CD4-positive, alpha-beta T cell treated with Interleukin-17A for 4 hours (primary cell): ENCODE measurements at places on chromosomes 16 and 17.

DNA sequence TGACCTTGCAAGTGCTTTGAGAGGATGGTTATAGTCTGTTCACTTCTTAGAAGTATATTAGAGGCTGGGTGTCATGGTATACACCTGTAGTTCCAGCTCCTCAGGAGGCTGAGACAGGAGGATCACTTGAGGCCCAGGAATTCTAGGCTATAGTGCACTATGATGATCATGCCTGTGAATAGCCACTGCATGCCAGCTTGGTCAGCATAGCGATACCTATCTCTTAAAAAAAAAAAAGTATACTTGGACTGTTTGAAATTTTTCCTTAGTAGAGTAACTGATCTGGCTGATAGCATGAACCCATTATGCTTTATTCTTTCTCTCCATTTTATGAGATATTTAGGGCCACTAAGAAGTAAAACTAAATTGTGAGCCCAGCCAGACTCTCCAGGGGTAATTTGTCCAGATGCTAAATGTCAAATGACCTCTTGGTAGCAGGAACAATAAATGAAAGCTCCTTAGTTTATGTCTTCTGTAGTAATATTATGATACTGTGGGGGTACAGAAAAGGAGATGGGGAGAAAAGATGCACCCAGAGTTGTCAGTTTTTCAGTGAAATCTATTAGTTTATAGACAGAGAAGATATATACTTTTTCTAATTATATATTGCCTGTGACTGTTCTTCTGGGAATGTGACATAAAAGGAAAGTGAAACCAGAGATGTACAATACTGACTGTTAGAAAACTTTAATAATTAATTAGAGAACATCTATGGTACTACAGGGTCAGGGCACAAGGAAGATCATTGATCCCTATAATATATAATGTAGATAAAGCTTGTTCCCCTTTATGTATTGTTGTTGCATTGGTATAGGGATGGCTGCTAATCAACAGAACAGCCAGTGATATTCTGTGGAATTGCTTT, 335.3 kb upstream of the TBX2 start:
- no peak for DNase-seq

GRCh38 chr16:25896411-25896810, 204.7 kb downstream of the HS3ST4 start:
- no peak for DNase-seq

- no peak for DNase-seq
These were observed 7.2 kb upstream of the DRC7 start for GRCh38 chr16:57687363-57687929.

- DNase-seq: no peak
These were observed 170.8 kb upstream of the FAM20A start for GRCh38 chr17:68771867-68772515.

DNA sequence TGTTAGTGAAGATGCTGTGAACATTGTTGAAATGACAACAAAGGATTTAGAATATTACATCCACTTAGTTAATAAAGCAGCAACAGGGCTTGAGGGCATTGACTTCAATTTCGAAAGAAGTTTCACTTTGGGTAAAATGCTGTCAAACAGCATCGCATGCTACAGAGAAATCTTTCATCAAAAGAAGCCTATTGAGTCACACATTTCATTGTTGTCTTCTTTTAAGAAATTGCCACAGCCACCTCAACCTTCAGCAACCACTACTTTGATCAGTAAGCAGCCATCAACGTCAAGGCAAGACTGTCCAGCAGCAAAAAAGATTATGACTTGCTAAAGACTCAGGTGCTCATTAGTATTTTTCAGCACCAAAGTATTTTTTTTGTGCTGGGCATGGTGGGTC, 13.2 kb upstream of the MAP2K6 start:
- DNase-seq: no peak

- DNase-seq: peak; percentile 73
These were observed 5.8 kb upstream of the OGFOD3 start for GRCh38 chr17:82424001-82424862.

DNA sequence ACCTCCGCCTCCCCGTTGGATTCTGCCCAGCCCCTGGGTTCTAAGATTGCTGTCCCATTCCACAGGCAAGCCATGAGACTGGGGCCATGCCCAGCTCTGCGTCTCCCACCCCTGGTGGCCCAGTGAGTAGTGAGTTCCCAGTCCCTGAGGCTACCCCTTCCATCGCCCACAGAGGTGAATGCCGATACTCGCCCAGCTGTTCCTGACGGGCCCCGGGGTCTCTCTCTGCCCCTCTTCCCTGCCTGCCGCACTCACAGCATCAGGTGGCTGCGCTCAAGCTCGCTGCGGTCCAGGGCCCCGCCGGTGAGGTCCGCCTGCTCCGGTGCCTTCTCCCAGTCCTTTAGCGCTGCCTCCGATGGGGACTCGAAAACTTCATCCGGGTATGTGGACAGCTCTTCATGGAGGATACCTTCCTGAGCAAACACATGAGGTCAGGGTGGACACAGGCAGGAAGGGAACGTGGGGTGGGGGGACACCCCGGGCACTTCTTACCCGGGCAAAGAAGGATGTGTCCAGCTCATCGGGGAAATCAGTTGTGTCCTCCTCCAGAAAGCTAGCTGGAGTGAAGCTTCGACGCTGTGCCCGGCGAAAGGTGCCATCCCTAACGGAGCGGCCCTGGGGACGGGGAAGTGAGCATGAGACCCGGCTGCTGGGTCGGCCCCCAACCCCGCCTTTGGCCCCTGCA, 8.8 kb downstream of the SNRNP25 start:
- no peak for DNase-seq

GRCh38 chr16:7268182-7268581, 64.5 kb upstream of the RBFOX1 start:
- no peak for DNase-seq

DNA sequence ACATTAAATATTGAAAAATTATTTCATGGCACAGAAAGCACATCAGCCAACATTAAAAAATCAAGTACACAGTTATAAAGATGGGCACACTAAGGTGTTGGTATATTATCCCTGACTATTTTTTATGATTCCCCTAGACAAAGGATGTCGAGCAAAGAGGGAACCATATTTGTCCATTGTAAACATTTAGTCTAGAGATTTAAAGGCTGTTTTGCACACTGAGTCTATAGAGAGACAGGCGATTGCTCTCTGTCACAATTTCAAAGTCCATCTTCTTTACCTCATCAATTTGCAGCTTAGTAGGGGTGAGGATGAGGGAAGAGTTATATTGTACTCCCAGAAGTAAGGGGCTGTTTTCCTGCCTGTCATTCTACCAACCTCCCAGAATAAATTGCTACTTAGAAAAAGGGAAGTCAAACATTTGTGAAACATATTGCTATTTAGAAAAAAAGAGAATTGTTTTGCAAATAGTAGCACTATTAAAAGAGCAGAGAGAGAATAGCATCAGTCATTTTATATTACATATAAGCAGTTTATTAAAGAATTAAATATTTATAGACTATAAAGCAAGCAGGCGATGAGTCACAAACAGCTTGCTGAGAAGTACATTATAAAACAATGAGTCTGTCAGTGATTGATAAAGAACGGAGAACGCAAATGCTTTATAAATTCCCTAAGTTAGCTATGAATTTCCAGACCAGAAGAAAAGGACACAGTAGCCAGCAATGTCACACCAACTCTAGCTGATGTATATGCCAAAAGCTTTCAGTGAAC, 270.6 kb upstream of the PMFBP1 start:
- DNase-seq: no peak

GRCh38 chr16:22799113-22799512, 14.8 kb upstream of the HS3ST2 start:
- no peak for DNase-seq

DNA sequence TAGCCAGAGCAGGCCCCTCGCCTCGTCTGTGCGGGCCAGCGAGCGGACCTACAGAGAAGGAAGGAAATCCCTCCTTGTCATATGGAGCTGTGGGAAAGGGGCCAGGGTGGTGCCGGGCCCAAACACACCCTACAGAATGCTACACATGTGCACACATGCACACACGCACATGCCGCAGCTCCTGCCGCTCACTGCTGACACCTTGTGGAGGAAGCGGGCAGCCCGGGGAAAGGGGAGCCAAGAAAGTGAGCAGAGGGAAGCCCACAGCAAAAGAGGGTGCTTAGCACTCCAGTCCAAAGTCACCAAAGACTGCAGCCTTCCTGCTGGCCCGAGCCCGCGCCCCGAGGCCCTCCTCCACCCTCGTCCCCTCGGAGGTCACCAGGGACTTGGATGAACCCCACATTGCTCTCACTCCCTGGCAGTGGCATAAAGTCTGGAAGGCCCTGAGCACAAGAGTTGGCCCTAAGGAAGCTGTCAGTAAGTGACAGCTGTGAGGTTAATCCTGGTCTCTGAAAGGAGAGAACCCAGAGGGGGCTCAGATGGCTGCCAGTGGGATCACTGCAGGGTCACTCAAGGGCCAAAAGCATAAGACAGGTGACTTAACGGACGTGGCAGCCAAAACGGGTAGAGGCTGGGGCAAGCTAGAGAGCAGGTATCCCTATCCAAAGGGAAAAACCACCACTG, 68.2 kb downstream of the MYO18A start:
- DNase-seq: peak; percentile 74

- DNase-seq: no peak
These were observed 369 bp upstream of the BTBD17 start for GRCh38 chr17:74362069-74362405.

- no peak for DNase-seq
These were observed 34.0 kb upstream of the ADAMTS18 start for GRCh38 chr16:77468831-77469230.

DNA sequence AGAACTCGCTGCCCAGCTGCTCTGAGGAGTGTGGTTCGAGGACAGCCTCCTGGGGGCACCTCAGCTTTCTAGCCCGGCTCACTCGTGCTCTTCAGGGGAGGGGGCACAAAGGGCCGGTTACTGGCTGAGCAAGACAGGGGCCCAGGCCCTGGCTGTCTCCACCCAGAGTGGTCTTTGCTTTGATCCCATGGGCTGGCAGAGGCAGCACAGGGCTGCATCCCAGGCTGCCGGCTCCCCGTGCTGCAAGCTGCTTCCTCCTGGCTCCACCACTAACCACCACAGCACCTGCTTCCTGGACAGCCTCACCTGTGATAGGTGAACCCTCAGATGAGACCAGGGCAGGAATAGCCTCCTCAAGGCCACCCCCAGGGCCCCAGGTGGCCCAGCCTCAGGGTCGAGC, 6.8 kb downstream of the SPPL2C start:
- no peak for DNase-seq

DNA sequence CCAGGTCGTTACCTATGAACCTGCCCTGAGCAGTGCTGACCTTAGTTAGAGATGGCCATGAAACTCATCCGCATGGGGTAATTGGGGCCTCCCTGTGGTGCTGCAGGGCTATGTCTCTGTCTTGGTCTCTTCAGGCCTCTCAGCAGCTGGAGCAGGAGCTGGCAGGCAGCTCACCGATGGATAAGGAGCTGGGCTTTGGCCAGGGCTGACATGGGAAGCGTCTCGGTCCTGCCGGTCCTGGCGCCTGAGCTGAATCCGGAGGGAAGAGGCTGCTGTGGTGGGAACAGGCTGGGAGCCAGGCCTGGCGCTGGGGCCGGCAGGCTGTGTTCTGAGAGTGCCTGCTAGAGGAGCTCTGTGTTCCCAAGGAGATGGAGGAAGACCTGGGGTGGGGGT, 10.1 kb downstream of the IL32 start:
- DNase-seq: peak; percentile 34

GRCh38 chr17:34207572-34207971, 47.5 kb upstream of the CCL2 start:
- no peak for DNase-seq

- DNase-seq: no peak
These were observed 17.0 kb upstream of the NAGS start for GRCh38 chr17:43987131-43988021.

- DNase-seq: no peak
These were observed 65.1 kb downstream of the RTN4RL1 start for GRCh38 chr17:1959871-1960544.

DNA sequence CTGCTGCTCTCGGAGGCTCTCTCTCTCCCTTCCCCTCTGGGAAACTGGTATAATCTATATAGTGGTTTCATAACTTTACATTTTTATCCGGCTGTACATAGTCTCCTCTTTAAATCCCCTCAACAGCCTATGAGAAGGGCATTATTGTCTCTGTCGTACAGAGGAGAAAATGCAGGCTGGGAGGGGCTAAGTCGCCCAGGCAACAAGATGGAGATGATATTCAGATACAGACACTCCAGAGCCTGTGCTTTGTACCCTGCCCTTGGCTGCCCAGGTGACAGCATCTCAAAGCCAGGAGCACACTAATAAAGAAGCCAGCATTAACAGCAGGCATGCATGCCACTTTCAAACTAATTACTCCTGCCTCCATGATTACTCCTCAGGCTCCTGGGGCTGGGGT, 4.7 kb upstream of the EIF1 start:
- no peak for DNase-seq

DNA sequence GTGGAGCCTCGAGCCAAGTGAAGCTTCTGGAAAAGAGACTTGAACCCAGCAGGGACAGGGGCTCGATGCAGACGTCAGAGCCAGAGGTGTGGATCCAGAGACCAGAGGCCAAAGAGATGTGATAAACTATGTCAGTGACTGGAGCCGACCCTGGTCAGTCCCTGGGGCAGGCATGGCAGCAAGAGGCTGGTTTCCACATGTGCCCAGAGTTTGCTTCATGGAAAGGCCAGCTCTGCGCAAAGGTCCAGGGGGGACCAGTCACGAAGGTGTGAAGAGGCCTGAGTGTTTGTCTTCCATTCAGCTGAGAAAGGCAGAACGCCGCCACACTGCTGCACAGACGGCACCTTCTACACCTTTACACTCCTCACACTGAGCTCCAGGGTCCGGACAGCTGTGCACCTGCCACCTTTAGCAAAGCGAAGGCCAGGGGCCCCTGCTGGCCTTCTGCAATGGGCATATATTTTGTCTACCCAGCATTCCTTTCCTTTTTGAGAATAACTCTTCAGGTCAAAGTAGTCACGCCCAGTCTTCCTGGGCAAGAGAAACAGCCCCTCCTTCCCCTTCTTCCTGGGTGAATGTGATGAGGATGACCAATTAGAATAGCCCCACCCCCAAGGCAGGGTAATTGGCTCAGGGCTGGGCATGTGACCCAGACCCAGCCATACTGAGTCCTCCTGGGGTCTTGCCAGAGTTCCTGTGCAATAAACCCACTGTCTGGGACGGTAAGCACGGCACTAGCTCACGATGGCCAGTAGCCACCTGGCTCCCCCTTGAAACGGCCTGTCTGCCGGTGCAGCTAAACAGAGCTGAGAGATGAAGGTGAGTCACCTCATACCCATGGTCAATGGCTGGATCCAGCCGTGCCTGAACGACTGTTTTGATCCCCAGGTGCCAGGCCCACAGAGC, 2.3 kb upstream of the RPH3AL start:
- no peak for DNase-seq

DNA sequence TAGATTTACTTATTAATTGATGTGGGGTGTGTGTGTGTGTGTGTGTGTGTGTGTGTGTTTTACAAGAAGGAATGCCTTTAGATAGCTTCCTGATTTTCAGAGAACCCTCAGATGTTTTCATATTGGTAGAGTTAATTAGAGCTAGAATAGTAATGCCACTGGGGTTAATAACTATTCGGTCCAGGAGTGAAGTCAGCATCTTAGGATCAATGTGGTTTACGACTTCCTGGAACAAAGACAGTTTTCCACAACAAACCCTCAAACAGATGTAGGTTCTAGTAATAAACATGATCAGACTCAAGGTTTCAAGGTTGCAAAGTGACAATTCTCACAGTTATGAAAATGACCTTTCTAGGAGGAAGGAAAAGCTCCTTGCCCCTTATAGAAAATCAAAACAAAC, 12.2 kb upstream of the SLC52A1 start:
- DNase-seq: no peak

GRCh38 chr17:53687324-53687723, 135.4 kb upstream of the KIF2B start:
- no peak for DNase-seq

GRCh38 chr16:14629919-14630619, at the start of gene PARN:
TSS of gene PARN (minus strand) at chr16:14630260. CDS start at chr16:14630125, 135 bp downstream.
- peak; percentile 99 for DNase-seq

- DNase-seq: peak; percentile 49
These were observed 270.7 kb downstream of the NTN1 start for GRCh38 chr17:9291912-9292560.
